SK-N-DZ (cell line): ENCODE measurements at places on chromosomes 5 and 9.
A peak's percentile ranks its signal among the peaks of the same experiment; 100 is the strongest.

DNA sequence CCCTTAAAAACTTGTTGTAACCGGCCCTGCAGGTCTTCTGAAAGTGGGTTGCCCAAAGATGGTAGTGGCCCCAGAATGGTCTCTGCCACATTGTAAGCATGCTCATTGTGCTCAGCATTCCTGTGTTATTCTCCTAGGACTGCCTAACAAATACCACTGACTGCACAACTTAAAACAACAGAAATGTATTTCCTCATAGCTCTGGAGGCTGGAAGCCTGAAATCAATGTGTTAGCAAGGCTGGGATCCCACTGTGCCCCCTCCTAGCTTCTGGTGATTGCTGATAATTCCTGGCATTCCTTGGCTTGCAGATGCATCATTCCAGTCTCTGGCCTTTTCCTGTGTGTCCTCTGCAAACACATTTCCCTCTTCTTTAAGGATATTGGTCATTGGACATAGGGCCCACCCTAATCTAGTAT, 3.4 kb upstream of the GCNT4 start:
- DNase-seq = no peak

GRCh38 chr5:50593681-50594080, 72.8 kb upstream of the PARP8 start:
- DNase-seq = no peak

DNA sequence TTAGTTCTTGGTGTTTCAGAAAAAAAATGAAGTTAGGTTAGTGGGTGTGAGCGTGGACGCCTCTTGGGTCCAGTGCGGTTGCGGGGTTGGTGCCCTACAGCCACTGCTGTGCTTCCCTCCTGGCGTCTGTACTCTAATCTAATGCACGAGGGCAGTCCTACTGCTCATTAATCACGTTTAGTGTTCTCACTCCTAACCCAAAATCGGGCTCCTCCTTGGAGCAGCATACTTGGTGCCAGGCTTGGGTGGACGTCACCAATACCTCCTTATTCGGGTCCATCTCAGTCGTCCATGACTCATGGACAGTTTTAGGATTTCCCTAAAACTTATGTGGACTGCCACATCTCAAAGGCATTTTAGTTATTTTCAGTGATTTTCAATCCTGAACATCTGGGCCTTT, 41.6 kb downstream of the TRIO start:
- no peak for DNase-seq

DNA sequence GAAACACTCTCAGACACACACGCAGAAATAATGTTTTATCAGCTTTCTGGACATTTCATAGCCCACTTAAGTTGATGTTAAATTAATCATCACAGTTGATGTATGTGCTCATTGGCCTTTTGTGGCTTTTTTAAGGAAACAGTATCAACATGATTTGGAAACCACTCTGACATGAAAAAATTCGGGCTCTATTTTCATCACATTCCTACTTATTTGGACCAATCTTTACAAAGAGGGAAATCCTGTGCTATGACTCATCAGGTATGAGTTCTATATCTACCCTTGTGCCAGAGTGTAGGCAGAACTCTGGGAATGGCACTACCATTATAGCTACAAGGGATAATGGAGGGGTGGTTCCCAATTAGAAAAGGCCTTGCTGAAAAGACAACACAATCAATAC, 388.4 kb upstream of the PTGER4 start:
- DNase-seq = no peak

GRCh38 chr9:122143296-122143695, 16.3 kb downstream of the NDUFA8 start:
- DNase-seq = no peak

DNA sequence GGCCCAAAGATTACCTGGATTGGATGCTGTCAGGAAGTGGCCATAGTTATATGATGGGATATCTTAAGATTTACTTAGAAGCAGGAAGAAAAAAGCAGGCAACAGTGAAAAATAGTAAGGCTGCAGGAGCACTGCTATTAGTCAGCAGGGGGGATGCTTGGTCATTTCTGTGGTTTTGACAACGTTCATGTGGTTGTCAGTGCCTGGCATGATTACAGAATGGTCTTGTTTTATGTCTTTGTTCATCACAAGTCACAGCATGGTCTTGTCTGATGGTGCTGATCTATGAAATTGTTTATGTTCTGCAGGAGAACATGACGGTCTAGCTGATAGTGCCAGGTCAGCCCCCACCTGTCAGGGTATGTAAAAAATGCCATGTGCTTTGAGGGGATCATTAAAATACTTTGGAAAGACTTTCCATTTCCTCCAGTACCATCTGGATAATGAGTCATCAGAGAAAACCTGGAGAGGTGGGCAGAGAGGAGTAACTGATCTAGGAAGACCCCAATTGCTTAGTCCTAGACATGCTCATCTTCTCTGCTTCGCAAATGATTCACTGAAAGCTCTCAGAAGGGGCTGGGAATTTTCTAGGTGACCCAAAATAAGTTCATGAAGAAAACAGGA, 48.5 kb downstream of the PLGRKT start:
- DNase-seq = no peak

DNA sequence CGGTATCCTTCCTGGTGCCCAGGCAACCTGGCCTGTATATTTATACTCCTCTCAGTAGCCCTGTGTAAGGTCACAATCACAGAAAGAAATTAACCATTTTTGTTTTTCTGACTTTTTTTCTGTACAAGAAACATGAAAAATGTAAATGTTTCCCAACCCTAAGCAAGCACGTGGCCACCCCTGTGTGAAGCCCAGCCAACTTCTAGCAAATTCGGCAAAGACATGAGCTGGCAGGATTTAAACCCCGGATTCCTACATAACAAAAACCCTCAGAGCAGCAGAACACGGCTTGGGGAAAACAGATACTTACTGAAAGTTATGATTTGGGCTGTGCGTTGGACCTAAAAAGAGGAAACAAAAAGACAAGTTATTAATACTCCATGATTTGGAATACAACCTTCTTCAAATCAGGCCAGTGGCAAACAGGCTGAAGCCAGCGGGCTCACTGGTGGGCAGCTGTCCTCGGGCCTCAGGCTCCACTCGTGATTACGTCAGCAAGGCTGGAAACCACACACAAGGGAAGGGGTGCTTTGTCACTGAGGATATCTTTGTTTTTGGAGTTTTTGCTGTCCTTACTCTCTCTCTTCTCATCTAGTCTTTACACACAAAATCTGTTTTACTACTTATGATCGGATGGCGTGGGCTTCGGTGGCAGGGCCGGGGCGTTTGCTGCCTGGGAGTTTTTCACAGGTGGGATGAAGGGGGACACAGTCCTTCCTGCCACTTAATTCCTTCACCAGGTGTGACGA, 194.1 kb downstream of the ROR2 start:
- no peak for DNase-seq

DNA sequence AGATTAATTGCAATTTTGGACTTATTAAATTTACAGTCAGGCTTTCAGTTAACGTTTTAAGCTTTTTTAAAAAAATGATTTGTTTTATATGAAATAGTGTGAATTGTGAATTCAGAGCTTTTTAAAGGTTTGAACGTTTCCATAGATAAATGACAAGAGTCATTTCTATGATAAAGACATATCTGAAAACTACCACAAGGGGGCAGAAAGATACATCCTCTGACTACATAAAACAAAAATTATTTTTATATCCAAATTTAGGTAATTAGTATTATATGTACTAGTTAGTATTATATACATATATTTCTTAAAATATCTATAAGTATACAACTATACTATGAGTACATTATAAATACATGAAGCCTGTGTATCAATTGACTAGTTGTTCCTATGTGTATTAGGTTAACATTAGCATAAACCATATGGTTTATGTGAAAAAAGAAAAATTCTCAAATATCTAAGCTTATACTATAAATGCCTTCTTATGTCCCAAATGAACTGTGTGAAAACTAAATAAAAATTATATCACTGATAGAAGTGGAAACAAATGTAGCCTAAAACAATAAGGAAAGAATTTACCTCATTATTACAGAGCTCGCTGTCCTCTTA, 155.2 kb downstream of the MEF2C start:
- DNase-seq = peak; percentile 18

- DNase-seq = no peak
Observed at GRCh38 chr5:74530326-74531050, 110.0 kb downstream of the ENC1 start.

DNA sequence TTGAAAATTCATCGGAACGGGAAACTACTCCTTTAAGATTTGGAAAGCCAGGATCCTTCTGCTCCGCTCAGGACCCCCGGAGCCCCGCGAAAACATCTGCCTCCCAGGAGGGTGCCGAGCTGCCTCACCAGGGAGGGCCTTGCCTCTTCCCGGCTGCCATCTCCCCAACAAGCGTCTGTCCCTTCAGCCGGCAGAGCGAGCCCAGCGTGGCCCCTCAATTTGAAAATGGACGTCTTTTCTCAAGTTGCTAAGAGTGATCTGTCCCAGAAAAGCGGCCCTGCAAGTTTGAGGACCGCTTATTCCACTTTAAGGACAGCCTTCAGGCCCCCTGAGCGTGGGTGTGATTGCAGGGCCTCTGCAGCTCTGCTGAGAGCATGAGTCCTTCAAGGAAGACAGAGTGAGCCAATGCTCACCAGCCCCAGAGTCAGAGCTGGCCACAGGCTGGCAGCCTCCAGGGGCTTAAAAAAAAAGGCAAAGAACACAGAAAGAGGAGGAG, 101.3 kb downstream of the PHF2 start:
- DNase-seq = no peak

DNA sequence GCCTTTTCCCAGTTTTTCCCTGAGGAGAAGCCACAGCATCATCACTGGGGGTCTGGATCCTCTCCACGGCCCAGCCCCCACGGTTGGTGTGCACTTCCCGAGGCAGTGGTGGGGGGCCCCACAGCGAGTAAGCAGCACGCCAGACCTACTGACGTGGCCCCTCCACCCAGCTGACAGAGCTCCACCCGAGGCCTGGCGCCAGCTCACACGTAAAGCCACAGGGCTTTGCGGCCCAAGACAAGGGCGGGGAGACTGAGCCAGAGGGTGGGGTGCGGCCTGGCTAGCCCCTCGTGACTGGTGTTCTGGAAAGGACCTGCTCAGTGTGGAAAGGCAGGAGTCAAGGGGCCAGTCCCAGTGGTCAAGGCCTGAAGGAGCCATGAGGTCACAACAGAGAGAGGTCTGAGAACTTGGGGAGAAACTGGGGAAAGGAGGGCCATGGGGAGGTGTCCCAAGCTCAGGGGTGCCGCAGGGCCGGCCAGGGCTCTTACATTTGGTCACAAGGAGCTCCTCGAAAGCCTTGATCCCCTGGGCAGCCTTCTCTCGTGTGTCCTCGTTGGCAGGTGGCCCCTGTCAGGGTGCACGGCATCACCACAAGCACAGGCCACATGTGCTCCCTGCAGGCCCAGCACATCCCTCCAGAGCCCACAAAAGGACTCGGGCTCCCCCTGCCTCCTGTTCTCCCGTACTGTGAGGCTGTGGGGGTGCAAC, 5.5 kb downstream of the SNAPC4 start:
- no peak for DNase-seq

DNA sequence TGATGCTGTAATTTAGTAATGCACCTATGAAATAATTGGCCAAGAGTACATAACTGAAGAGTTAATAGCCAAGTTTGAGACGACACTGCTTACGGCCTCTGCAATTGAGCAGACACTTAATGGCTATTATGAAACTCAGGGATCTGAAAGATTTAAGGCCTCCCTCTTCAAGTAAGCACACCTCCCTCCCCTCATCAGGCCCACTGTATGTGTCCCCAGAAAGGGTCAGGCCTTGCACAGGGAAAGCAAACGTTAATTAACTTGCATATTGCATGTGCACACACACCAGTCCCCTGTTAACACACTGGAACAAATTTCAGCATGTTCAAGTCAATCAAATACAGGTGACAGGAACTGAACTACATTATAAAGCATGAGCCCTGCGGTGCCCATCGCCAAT, 163.6 kb downstream of the SPOCK1 start:
- DNase-seq = no peak

DNA sequence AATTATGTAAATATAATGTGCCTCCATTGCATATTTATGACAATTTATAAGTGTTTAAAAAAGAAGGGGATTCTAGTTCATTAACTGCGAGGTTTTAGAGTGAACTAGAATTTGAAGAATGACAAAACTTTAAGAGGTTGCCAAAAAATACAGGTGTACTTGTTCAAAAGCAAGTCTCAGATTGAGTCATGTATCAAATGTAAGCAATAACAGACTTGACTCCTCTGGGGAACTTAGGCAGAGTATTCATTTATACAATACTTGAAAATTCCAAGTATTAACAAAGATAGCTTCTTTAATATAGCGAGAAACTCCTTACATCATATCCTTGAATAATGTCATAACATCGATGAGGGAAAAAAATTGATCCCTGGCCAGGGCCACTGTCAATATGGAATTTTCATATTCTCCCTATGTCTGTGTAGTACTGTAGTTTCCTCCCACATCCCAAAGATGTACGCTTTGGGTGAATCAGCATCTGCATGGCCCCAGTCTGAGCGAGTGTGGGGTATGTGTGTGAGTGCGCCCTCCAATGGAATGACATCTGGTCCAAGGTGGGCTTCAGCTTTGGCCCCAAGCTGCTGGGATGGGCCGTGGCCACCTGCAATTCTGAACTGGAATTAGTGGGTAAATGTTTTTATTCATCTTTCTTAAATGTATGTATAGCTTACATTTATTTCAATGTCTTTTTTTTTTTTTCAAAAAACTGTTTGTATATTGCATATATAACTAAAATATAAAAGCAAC, 70.1 kb downstream of the RIC1 start:
- DNase-seq = no peak

- peak; percentile 84 for DNase-seq
Observed at GRCh38 chr5:154162539-154163151, 27.9 kb upstream of the GALNT10 start.
